ENCODE measurements at places on chromosomes 1 and 21. TPM values are rescaled to one million over a fixed set of nuclear protein-coding genes. Genes with fewer than 3 reads are reported as not detected.

The LTN1 gene
- total RNA-seq = 23.6 TPM

The PCBP3 gene
- total RNA-seq = 3.4 TPM

The ZCCHC17 gene
- 7.3 TPM for total RNA-seq

The RAB42 gene
- not detected for total RNA-seq

The COL24A1 gene
- total RNA-seq = 0.25 TPM

The MSH4 gene
- total RNA-seq = 0.31 TPM

The TARS2 gene
- total RNA-seq = 25.3 TPM

The RUNX1 gene
- total RNA-seq = 74.3 TPM

The SPATA21 gene
- not detected for total RNA-seq

DNA sequence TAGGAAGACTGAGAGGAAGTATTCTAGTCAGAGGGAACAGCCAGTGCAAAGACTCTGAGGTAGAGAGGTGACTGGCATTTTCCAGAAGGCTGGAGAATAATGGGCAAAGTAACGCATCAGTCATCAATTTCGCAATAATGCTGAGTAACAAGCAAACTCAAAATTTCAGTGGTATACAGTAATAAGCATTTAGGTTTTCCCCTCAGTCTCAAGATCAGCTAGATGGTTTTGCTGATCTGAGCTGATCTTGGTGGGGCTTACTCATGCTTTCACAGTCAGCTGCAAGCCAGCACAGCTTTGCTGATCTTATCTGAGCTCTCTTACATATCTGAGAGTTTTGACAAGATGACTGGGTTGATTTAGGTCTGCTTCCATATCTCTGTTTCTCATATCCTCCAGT is 108.7 kb downstream of the TSEN15 start:
- no peak overlapping the region for H3K4me3 ChIP-seq
- no peaks in the 10 kb centered on the region for H3K4me1 ChIP-seq
- H3K36me3 ChIP-seq = no peaks in the 10 kb centered on the region
- H3K27me3 ChIP-seq = no peaks in the 10 kb centered on the region
- H3K27ac ChIP-seq = no peak overlapping the region
- DNase-seq = no peak

GRCh38 chr1:70863239-70863638 is 184.4 kb downstream of the PTGER3 start:
- H3K4me3 ChIP-seq = no peak overlapping the region
- H3K36me3 ChIP-seq = no peaks in the 10 kb centered on the region
- H3K27me3 ChIP-seq = no peaks in the 10 kb centered on the region
- H3K4me1 ChIP-seq = no peaks in the 10 kb centered on the region
- no peak overlapping the region for H3K27ac ChIP-seq
- no peak for DNase-seq

DNA sequence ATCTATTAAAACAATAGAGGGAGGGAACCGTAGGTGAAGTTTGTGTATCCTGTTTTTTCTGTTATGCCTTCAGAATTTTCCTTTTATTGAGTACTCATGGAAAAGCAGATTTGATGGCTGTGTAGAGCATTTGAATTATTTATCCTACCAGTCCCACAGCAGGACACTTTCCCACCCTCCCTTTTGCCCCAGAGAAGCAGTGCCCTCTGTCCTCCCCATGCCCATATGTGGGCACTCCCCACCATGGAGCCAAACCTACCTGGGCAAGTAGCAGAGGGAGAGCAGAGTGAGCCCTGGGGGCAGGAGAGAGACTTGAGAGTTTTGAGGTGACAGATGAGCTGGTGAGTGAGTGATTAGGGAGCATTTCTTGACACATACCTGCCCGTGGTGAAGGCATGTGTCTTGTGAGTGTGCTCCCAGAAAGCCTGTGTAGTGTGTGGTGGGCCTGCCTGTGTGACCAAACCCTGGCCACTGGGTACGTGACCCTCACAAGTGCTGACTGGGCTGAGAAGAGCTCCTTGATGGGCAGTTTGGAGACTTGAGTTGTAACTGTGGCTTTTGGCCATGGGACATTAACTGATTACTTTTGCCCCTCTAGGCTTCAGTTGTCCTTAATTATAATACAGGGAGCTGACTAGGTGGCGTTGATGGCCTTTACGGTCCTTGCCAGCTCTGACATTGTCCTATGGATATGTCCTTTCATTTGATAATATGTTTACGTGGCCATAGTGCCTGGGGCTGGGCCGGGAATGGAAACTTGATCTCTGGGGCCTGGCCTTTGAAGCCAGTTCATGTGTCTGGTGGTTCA is 3.6 kb downstream of the PSEN2 start:
- peaks cover 16% of the 10 kb centered on the region for H3K4me1 ChIP-seq
- no peak overlapping the region for H3K4me3 ChIP-seq
- no peaks in the 10 kb centered on the region for H3K36me3 ChIP-seq
- no peak for DNase-seq
- H3K27ac ChIP-seq = no peak overlapping the region

DNA sequence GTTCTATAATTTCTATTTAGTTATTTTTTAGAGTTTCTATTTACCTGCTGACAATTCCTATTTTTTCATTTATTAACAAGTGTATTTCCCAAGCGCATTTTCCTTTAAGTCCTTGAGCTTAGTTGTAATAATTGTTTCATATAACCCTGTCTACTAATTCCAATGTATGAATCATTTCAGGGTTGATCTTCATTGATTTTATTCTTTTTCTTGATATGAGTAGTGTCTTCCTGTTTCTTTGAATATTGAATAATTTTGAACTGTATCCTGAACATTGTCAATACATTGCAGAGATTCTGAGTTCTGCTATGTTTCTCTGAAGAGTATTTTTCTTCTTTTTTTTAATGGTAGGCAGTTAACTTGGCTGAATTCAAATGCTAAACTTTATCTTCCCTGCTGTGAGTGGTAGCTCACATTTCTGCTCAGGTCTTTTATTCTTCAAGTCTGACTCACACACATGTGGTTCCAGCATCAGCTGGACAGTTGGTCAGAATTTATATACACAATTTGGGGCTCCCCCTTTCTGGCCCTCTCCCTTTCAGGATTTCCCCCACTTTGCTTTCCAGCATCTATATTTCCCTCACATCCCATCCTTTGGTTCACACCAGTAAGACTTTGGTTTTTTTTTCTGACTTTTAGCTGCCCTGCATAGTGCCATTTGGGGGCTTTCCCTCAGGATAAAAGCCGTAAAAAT is 54.4 kb upstream of the WDR26 start:
- DNase-seq = no peak
- H3K4me3 ChIP-seq = no peak overlapping the region
- H3K27me3 ChIP-seq = no peaks in the 10 kb centered on the region
- H3K36me3 ChIP-seq = no peaks in the 10 kb centered on the region
- no peak overlapping the region for H3K27ac ChIP-seq
- H3K4me1 ChIP-seq = no peaks in the 10 kb centered on the region

DNA sequence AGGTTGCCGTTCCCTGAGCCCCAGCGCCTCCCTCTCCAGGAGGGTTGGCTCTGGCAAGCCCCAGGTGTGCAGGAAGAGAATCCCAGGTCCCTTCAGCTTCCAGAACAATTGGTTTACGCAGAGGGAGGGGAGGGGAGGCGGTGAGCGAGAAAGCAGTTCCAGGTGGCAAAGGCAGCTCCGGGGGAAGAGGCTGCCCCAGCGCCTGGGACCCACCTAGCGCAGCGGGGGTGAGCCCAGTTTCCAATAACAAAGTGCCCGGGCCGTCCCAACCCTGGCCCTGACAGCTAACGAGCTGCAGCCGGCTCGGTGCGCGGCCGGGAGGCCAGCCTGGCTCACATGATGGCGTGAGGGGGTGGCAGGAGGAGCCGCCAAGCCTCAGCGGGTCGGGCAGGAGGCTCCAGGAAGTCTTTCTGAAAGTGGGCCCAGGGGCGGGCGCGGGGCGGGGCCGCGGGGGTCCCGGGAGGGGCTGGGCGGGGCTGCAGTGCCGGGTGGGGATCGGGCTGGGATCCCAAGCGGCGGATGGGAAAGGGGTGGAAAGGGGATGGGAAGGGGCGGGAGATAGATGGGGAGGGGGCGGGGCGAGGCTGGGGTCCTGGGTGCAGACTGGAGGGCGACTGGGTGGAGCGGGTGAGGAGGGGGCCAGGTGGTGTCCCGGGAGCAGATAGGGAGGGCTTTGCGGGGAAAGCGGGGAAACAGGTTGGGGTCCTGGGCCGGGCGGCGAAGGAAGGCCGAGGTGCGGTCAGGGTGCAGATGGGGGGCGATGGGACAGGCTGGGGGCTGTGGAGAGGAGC is 22.8 kb downstream of the DHRS3 start:
- peak; percentile 41 for DNase-seq
- no peaks in the 10 kb centered on the region for H3K27me3 ChIP-seq
- H3K36me3 ChIP-seq = peaks cover 7% of the 10 kb centered on the region
- peak overlapping the region; percentile 47 for H3K4me3 ChIP-seq

- H3K4me1 ChIP-seq = peaks cover 3% of the 10 kb centered on the region
- H3K36me3 ChIP-seq = no peaks in the 10 kb centered on the region
- H3K27ac ChIP-seq = no peak overlapping the region
- no peak for DNase-seq
Measured at GRCh38 chr1:225483818-225484656, 56.2 kb upstream of the LBR start.

GRCh38 chr21:24420689-24421088 is 1186.6 kb downstream of the MRPL39 start:
- no peaks in the 10 kb centered on the region for H3K27me3 ChIP-seq
- no peak overlapping the region for H3K27ac ChIP-seq
- H3K4me1 ChIP-seq = no peaks in the 10 kb centered on the region
- H3K36me3 ChIP-seq = no peaks in the 10 kb centered on the region
- no peak for DNase-seq

- DNase-seq = no peak
- no peaks in the 10 kb centered on the region for H3K4me1 ChIP-seq
- H3K4me3 ChIP-seq = no peak overlapping the region
- H3K27ac ChIP-seq = no peak overlapping the region
- no peaks in the 10 kb centered on the region for H3K36me3 ChIP-seq
Measured at GRCh38 chr1:69502991-69503390, 64.7 kb upstream of the LRRC7 start.

DNA sequence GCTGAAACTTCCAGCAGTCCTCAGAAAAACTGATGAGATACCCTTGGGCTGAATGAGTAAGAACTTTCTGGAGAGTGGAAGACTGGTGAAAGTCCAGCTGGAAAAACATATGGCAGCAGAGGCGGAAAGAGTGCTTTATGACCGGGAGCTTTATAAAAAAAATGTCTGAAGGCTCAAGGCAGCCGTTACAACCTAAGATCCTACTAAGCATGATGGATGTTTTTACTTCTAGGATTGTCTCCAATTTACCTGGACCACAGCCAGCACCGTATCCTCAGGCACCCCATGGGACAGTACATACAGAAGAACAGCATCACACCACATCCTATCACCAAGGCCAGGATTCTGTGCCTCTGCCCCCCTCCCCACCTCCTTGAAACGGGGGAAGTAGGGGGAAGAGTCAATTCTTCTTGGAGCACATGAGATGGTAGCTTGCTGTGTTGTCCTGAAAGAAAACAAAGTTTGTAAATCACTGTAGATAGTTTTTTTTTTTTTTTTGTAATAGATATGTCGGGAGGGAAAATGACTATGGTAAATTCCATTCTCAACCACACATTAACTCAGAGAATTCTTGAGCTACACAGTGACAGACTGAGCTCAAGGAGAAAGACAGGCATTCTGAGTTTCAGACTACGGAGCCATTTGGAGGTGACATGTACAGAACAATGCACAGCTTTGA is 11.8 kb upstream of the IRF2BP2 start:
- H3K27me3 ChIP-seq = no peaks in the 10 kb centered on the region
- H3K27ac ChIP-seq = no peak overlapping the region

- peaks cover 60% of the 10 kb centered on the region for H3K4me1 ChIP-seq
- no peaks in the 10 kb centered on the region for H3K27me3 ChIP-seq
- peak; percentile 14 for DNase-seq
- no peaks in the 10 kb centered on the region for H3K36me3 ChIP-seq
- peak overlapping the region; percentile 98 for H3K27ac ChIP-seq
Measured at GRCh38 chr1:116375887-116376728, 3.1 kb downstream of the ATP1A1 start.

DNA sequence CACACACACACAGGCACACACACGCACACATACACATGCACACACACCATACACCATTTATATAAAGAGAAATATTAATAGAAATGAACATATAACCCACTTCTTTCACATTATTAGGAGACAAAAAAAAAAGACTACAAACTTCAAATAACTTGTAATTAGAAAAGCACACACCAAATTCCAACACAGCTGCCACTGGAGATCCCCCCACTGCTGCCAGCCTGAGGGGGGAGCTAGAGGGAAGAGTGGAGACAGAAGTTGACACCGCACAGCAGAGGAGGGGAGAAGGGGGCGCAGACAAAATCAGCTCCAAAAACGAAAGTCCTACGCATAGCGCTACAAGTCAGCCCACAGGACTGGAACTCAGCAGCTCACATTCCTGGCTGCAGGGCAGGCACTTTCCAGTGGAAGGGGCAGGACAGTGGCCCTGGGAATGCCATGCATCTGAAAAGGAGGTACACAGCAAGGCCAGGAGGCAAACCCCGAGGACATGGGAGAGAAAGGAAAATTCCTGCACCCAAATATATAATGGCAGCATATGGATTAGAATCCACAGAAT is 36.5 kb downstream of the LGALS8 start:
- H3K4me1 ChIP-seq = no peaks in the 10 kb centered on the region
- no peak overlapping the region for H3K27ac ChIP-seq
- no peak for DNase-seq
- H3K36me3 ChIP-seq = peaks cover 88% of the 10 kb centered on the region
- H3K27me3 ChIP-seq = no peaks in the 10 kb centered on the region

- DNase-seq = no peak
- H3K27ac ChIP-seq = no peak overlapping the region
- H3K27me3 ChIP-seq = peaks cover 2% of the 10 kb centered on the region
- no peaks in the 10 kb centered on the region for H3K36me3 ChIP-seq
Measured at GRCh38 chr1:233394860-233395717, 67.6 kb downstream of the MAP3K21 start.

GRCh38 chr1:68199603-68200002 is 32.7 kb downstream of the WLS start:
- no peaks in the 10 kb centered on the region for H3K4me1 ChIP-seq
- no peak overlapping the region for H3K27ac ChIP-seq
- H3K27me3 ChIP-seq = no peaks in the 10 kb centered on the region
- H3K4me3 ChIP-seq = no peak overlapping the region

DNA sequence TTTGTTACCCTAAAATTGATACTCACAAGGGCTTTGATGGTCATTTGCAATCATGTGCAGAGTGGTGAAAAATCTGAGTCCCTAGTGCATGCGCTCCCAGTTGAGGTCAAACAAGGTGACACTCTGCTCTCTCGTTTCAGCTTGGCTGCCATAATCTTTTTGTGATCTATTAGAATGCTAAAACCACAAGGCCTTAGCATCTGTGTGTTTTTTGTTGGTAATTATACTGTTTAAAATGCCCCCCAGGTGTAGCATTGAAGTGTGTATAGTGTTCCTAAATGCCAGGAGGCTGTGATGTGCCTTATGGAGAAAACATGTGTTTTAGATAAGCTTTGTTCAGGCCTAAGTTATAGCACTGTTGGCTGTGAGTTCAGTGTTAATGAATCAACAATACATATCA is 89.3 kb downstream of the PLD5 start:
- H3K36me3 ChIP-seq = no peaks in the 10 kb centered on the region
- no peak overlapping the region for H3K4me3 ChIP-seq
- H3K4me1 ChIP-seq = no peaks in the 10 kb centered on the region
- no peaks in the 10 kb centered on the region for H3K27me3 ChIP-seq
- DNase-seq = no peak
- H3K27ac ChIP-seq = no peak overlapping the region

- DNase-seq = no peak
- H3K27ac ChIP-seq = no peak overlapping the region
- H3K27me3 ChIP-seq = no peaks in the 10 kb centered on the region
- peaks cover 3% of the 10 kb centered on the region for H3K36me3 ChIP-seq
- H3K4me3 ChIP-seq = no peak overlapping the region
Measured at GRCh38 chr1:184752656-184753055, 2.0 kb downstream of the EDEM3 start.

- peaks cover 37% of the 10 kb centered on the region for H3K27me3 ChIP-seq
- no peak overlapping the region for H3K27ac ChIP-seq
- no peaks in the 10 kb centered on the region for H3K36me3 ChIP-seq
- DNase-seq = no peak
- H3K4me3 ChIP-seq = no peak overlapping the region
Measured at GRCh38 chr1:7207875-7208646, 422.8 kb downstream of the CAMTA1 start.

Measured in CD4-positive, alpha-beta T cell (primary cell).